Left lobe of liver (tissue), 2 donors: ENCODE measurements at places on chromosomes 4 and X. TPM values are rescaled to one million over a fixed set of nuclear protein-coding genes. Genes with fewer than 3 reads are reported as not detected.

Gene SMIM31
- not detected for total RNA-seq

Gene USP9X
- 44.5 TPM for total RNA-seq

Gene DACH2
- not detected for total RNA-seq

Gene XAGE1A
- not detected for total RNA-seq

Gene TCP11X2
- not detected for total RNA-seq

Gene C4orf50
- not detected for total RNA-seq

Gene RGN
- 188 TPM for total RNA-seq

Gene DGKK
- not detected for total RNA-seq

Gene MAGEC3
- total RNA-seq = not detected

Gene LGI2
- 0.13 TPM for total RNA-seq

Gene VCX3B
- total RNA-seq = not detected

Gene PLXNB3
- 1.4 TPM for total RNA-seq

Gene TMPRSS11D
- total RNA-seq = not detected

Gene GABRG1
- total RNA-seq = not detected

Gene NR0B1
- not detected for total RNA-seq

Gene TKTL2
- total RNA-seq = not detected

Gene S100P
- total RNA-seq = 2.3 TPM

Gene EIF1AX
- total RNA-seq = 40.5 TPM

Gene TSPAN7
- total RNA-seq = 8.1 TPM

Gene AMBN
- total RNA-seq = not detected

Gene STAP1
- not detected for total RNA-seq

Gene ATP2B3
- not detected for total RNA-seq

Gene DCAF8L2
- not detected for total RNA-seq

Gene SMPX
- 0.96 TPM for total RNA-seq

Gene RRAGB
- total RNA-seq = 4.5 TPM

Gene CENPVL1
- total RNA-seq = not detected

Gene PNMA5
- total RNA-seq = not detected

Gene ARHGAP36
- not detected for total RNA-seq

Gene FAM133A
- not detected for total RNA-seq

Gene PPP1R3F
- total RNA-seq = 4.2 TPM

Gene DCAF12L2
- not detected for total RNA-seq

Gene ANOS1
- total RNA-seq = 0.25 TPM

Gene KCTD8
- total RNA-seq = not detected

Gene AKAP4
- not detected for total RNA-seq

Gene ANXA3
- total RNA-seq = 1.2 TPM

Gene HAND2
- total RNA-seq = 8.9 TPM

Gene SCML1
- total RNA-seq = 8.6 TPM

Gene USP17L18
- not detected for total RNA-seq

Gene TMEM154
- 2.1 TPM for total RNA-seq

Gene PDLIM3
- 1.7 TPM for total RNA-seq

Gene SOD3
- total RNA-seq = 2.9 TPM

Gene RIPPLY1
- total RNA-seq = 0.75 TPM

Gene DHRSX
- 23.0 TPM for total RNA-seq

Gene XPNPEP2
- 2.0 TPM for total RNA-seq

Gene CLCN4
- 9.6 TPM for total RNA-seq

Gene RNF113A
- total RNA-seq = 6.7 TPM

Gene P2RY8
- 0.48 TPM for total RNA-seq

Gene UGT2B11
- 0.25 TPM for total RNA-seq

Gene GAGE12F
- 0.63 TPM for total RNA-seq

Gene GRID2
- total RNA-seq = not detected

Gene LPAR4
- total RNA-seq = not detected

Gene AADAT
- total RNA-seq = 19.0 TPM
